ENCODE measurements at places on chromosomes 1 and 21.

GRCh38 chr1:241639623-241640148 is 483 bp downstream of the CHML start:
- peak; percentile 69 for DNase-seq

GRCh38 chr1:203702130-203702577 is 62.8 kb upstream of the LAX1 start:
- DNase-seq = peak; percentile 87

- no peak for DNase-seq
Observed at GRCh38 chr1:3785045-3785444, 11.3 kb downstream of the LRRC47 start.

- no peak for DNase-seq
Observed at GRCh38 chr1:12409681-12410080, 179.9 kb downstream of the VPS13D start.

- peak; percentile 59 for DNase-seq
Observed at GRCh38 chr1:86833461-86834215, 80.3 kb downstream of the SELENOF start.

DNA sequence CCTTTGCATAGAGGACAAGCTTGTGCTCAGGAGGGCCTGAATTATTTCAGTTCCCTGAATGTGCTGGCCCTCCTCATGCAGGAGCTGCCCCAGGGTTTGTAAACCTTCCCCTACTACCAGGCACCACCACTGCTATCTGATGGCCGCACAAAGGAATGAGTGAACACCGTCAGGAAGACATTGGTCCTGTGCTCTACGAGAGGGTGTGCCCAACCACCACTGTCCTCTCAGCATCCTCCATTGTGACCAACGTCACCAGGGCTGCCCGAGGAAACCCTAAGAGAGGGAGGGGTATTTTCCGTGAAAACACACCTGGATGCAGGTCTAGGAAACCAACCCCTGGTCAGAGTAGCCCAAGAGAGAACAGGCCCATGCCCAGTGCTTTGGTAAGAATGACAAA is 657.5 kb downstream of the KIF26B start:
- DNase-seq = no peak

GRCh38 chr1:111819566-111820263 is 64.0 kb downstream of the DDX20 start:
- DNase-seq = no peak

DNA sequence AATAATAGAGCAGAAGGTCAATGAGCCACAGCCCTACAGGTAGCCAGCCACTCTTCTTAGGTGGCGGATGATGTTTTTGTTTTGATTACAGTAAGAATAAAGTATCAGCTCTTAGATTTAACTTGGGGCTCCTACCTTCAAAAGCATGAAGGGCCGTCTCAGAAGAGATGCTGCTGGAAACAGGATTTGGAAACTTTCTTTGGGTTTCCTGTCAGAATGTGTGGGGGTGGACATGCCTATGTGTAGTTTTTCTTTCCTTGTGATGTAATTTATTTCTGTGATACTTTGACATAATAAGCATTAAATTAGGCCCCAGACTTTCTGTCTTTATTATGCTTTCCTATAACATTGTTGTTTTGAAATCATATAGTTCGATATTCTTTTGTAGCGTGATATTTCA is 1.5 kb downstream of the RAP1A start:
- DNase-seq = no peak

- DNase-seq = no peak
Observed at GRCh38 chr1:97245682-97246081, 524.1 kb downstream of the PTBP2 start.

DNA sequence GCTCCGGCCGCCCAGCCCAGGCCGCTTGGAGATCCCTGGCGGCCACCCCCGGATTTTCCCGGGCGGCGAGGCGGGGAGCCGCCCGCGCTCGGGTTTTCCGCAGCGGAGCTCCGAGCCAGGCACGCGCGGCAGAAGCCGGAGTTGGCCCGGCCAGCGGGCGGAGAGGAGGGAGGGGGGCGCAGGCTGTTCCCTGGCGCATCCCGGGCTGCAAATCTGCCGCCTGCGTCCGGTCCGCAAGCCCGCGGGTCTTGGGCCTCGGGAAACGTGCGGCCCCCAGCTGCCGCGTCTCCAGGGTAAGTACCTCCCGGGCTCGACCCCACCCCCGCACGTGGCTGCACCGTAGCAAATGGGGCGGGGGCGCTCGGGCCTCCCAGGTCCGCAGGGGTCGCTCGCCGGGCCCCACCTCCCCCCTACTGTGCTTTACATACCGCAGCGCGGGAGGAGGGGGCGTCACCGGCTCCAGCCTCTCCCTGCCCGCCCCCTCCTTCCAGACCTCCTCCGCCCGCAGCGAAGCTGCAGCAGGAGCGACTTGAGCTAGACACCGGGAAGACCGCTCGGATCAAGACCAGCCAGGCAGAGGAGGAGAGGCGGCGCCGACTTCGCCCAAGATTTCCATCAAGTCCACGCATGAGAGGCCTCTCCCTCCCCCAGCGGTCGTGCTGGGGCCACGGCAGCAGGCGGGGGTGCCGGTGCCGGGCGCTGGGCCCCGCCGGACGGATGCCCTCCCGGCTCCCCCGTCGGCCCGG is 1.6 kb downstream of the TMEM200B start:
- no peak for DNase-seq

- no peak for DNase-seq
Observed at GRCh38 chr1:90943966-90944365, 77.9 kb downstream of the ZNF644 start.

- no peak for DNase-seq
Observed at GRCh38 chr1:77016386-77016985, 149.2 kb downstream of the ST6GALNAC5 start.

DNA sequence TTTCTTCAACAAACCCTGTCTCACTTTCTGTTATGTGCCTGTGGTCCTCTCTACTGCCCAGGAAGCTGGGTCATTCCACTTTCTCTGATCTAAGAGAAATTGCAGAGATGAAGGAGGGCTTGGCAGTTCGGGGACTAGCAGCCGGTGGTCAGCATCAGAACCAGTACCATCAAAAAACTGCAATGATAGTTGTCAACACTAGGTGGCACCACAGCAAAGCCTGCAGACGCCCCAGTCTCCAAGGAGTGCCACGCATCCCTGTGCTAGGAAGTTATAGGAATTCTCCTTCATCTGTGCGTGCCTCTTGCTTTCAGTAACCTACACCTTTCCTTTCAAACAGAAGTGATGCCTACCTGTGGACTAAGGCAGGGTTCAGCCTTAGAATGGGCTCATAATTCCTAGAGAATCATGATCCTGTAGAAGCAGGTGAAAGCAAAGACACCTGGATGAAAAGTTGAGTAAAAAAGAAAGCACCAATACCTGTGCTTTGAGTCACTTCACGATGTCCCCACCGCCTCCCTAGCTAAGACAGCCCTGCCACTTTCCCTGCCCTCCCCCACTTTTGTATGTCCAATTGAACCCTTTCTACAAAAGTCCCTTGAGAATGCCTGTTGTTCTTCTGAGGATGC is 129.2 kb downstream of the ADAMTS1 start:
- peak; percentile 28 for DNase-seq

GRCh38 chr1:114209971-114210370 is 56.3 kb upstream of the SYT6 start:
- DNase-seq = no peak

DNA sequence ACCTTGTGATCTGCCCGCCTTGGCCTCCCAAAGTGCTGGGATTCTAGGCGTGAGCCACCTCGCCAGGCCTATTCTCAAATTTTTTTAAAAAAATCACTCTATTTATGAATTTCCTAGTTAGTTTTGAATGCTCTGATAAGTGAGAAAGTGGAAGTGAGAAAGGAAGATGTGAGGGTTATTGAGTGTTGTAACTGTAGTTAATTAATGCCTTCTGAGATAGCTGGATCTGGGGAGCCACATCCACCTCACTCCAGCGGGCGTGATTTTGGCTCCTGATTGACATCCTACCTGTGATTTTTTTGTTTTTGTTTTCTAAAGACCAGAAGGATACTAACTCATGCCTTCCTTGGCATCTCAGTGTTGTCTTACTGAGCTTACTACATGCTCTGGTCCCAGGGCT is 65.6 kb downstream of the ST3GAL3 start:
- DNase-seq = no peak

DNA sequence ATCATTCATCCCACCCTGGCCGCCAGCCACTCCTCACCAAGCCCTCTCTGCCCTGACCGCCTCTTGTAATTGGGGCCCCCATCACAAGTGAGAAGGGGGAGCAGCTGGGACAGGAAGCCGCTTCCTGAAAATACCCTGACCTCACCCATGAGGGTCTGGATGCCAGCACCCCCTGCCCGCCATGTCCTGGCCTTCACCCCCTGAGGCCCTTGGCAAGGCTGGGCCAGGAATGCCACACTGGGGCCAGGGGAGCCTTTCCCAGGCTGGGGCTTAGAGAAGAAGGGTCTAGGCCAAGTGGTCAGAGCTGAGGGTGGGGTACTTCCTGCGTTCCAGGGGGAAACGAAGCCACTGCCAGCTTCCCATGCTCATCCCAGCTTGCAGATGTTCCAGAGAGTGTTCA is 60.5 kb downstream of the TAS1R2 start:
- DNase-seq = no peak

DNA sequence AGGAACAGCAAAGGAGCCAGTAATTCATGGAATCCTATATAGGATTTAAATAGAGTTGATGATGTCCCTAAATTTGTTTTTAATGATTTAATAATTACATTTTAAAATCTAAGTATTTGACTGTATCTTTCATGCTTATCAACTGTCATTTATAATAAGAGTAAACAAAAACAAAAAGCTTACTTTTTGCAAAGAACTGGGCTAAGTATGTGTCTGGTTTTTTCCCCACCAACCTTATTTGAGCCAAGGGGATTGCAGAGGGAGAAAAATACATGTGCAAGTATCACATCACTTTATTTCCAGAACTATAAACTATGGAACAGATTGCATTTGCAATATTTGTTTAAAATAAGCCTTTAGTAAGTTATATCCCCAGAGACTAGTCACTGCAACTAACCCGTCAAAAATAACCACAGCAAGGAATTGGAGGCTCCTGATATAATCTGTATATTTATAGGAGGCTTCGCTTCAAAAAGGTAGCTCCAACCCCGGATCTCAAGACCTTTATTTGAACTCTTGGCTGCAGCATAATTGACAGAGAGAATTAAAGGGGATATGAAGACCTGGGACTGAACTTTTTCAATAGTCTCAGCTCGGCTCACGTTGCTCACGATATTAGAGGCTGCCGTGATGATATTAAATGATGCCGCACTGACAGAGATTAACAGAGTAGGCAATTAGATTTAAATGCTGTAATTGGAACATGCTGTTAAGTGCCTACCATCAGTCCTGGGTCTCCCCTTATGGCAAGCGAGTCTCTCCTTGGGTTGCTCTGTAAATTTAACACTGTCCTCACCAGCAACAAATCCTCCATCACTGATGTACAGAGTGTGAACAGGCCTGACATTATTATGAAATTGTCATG is 329.1 kb upstream of the NFIA start:
- DNase-seq = no peak

GRCh38 chr1:225770561-225771248 is 6.9 kb upstream of the SRP9 start:
- peak; percentile 5 for DNase-seq

- no peak for DNase-seq
Observed at GRCh38 chr1:206490771-206491405, 16.4 kb upstream of the RASSF5 start.

DNA sequence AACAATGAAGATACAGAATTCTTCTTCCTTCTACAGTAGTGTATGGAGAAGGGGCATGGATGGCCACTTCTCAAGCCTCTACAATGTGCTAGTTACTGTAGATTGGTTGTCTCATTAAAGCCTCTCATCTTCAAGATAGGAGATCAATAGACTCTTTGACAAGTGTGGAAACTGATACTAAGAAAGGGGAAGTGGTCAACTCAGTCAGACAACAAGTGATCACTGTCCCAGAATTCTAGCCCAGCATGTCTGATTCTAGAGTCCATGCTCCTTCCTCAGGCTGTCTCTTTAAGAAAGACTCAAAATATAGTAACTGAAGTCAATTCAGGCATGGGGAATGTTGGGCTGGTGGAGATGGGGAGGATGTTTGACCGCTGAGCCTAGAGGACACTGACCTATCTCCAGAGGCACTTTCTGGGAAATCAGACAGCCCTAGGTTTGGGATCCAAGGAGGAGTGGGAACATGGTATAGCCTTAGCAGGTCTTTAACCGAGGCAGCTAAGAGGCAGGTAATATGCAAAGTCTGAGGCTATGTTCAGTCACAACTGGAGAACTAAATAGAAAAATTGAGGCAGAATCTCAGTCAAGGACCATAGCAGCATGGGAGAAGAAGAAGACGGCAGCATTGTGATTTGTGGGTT is 39.3 kb upstream of the EYA3 start:
- DNase-seq = no peak

- DNase-seq = no peak
Observed at GRCh38 chr1:149877211-149877946, 22.0 kb upstream of the BOLA1 start.

- no peak for DNase-seq
Observed at GRCh38 chr1:67679691-67680090, 5.3 kb upstream of the GADD45A start.

- DNase-seq = no peak
Observed at GRCh38 chr1:187654635-187655034, 825.9 kb downstream of the PLA2G4A start.

DNA sequence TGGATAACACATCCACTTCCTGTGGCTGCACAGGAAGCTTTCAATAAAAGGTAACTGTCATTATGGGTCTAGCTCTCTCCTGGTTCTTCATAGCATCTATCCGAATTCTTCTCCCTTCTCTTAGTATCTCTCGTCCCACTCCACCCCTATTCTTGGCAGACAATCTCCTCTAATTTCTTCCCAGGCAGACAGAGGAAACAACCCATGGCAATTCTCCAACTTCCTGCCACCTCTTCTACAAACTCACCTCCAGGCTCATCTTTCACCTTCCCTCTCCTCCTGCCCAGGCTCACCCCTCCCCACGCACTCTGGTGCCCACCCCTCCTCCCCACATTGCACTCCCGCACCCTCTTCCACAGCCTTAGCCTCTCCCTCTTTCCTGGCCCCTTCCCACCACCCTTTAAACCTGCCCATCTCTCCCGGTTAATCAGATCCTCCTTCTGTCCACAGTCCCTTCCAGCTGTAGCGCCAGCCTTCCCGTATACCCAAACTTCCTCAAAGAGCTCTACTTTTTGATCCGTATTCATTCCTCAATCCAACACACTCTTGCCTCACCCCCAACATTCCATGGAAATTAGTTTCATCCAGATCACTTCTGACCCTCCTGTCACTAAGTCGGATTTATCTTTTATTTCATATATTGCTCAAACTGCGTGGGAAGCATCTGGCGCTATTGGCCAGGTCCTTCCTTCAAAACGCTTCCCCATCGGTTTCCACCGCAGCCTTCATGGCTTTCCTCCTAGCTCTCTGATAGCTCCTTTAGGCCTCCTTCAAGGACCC is 25.9 kb downstream of the SHISA4 start:
- no peak for DNase-seq

DNA sequence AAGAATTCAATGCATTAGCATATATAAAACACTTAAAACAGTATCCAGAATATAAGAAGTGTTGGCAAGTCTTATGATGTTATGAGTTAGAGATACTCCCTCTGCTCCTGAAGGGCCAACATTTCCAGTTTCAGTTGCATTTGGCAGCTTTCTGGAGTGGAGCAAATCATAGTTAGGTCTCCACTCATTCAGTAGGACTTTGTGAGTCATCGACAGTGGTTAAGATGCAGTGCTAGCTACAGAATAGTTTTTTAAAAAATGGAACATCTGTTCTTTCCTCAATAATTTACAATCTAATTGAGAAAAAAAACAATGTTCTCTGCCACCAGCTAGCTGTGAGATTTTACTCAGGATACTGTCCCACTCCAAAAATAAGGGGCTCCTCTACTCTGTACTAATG is 389.1 kb downstream of the HLX start:
- DNase-seq = no peak

GRCh38 chr1:44512313-44512885 is 107.3 kb downstream of the RNF220 start:
- peak; percentile 26 for DNase-seq
